GM06990 (cell line): ENCODE measurements at places on chromosomes 1 and 21.
A peak's percentile ranks its signal among the peaks of the same experiment; 100 is the strongest.

- DNase-seq: no peak
These were observed 188.3 kb upstream of the PALMD start for GRCh38 chr1:99457381-99458165.

DNA sequence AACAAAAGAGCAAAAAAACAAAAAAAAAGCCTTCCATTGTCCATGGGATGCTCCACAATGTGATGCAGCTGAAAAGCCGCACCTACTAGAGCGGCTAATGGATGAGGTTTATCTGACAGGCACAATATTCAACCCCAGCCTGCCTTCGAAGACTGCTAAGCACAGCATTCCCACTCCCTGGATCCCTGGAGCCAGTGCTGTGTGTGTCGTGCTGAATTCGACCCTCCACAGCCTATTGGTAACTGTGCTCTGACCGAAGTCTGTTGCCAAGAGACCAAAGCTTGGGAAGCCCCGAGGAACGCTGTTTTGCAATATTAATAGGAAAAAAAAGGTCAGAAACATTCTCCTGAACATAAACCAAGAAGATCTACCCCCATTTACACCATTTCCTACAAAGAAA, 57.2 kb upstream of the PUM1 start:
- no peak for DNase-seq

- DNase-seq: peak; percentile 91
These were observed 32.6 kb downstream of the DNTTIP2 start for GRCh38 chr1:93846206-93846991.

- DNase-seq: no peak
These were observed 42.4 kb upstream of the FMO2 start for GRCh38 chr1:171142416-171143385.

DNA sequence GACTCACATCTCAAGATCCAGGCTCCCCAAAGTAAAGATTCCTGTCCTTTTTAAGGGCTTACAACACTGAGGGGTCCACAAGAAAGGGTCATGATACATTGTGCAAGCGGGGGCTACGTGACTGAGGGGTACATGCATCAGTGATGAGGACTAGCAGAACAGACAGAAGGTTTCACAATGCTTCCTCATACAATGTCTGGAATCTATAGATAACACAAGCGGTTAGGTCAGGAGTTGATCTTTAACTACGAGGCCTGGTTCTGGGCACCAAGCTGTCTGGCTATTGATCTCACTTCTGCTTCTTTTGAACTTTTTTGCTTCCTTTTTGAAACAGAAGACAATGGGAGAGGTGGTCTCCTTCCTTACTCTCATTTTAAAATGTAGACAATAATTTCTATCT, 718.6 kb downstream of the AMY1C start:
- DNase-seq: no peak

DNA sequence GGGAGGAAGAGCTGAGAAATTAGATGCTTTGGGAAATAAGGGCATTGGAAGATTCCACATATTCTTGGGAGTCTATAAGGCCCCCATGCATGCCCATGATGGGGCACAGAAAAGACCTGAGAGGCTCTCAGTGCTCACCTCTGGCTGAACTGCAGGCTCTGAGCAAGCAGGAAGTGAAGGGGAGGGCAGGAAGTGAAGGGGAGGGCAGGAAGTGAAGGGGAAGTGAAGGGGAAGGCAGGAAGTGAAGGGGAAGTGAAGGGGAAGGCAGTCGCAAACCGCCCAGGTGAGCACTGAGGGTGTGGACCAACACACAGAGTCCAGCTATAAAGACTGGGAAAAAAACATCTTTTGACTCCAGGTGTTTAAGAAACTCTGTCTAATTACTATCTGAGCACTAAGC, 3.5 kb downstream of the KRTAP10-9 start:
- no peak for DNase-seq

DNA sequence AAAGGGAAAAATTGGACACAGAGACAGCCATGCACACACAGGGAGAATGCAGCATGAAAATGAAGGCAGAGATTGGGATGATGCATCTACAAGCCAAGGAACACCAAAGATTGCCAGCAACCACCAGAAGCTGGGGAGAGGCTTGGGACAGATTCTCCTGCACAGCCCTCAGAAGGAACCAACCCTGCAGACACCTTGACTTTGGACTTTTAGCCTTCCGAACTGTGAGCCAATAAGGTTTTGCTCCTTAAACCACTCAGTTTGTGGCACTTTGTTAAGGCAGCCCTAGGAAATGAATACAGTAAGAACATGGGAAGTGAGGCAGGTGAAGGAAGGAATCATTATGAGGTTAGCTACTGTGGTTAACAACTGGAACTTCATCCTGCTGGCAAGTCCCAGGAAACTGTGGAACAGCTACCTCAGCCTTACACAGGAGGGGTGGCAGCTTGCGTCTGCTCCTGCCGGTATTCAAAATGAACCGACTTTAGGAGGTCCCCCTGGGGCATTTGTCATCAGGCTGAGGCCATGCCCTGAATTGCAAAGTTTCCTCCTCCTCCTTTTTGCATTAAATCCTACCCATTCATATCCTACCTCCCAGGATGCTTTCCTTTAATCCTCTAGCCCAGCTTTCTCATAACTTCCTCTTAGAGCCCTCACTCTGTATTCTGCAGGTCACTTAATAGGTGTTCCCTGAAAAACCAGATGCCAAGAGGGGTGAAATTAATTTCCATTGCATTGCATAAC, 15.4 kb downstream of the CD247 start:
- no peak for DNase-seq
